KBM-7 (cell line): ENCODE measurements at places on chromosomes 11 and 22.

GRCh38 chr11:10302359-10302743, 2.5 kb upstream of the ADM start:
- DNase-seq = no peak

GRCh38 chr11:85086504-85087284, 540.5 kb downstream of the DLG2 start:
- no peak for DNase-seq

DNA sequence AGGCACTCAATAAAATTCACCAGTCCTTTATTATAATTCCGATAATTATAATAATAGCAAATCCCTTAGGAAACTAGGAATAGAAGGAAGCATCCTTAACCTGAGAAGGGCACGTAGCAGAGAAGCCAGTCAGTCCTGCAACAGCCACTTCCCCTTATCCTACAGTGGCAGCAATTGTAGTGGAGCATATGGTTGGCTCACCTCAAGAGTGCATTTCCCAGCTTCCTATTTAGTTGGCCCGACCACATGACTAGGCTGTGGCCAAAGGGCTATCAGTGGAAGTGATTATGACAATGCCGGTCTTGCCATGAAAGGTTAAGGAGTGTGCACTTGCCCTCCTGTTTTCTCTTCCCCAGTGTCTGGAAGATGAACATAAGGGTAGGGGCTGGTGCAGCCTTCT, 27.0 kb downstream of the TESMIN start:
- peak; percentile 65 for DNase-seq

GRCh38 chr11:122721201-122721963, 65.9 kb downstream of the UBASH3B start:
- no peak for DNase-seq

- DNase-seq = no peak
These were observed 21.8 kb upstream of the GNB1L start for GRCh38 chr22:19876314-19876940.

DNA sequence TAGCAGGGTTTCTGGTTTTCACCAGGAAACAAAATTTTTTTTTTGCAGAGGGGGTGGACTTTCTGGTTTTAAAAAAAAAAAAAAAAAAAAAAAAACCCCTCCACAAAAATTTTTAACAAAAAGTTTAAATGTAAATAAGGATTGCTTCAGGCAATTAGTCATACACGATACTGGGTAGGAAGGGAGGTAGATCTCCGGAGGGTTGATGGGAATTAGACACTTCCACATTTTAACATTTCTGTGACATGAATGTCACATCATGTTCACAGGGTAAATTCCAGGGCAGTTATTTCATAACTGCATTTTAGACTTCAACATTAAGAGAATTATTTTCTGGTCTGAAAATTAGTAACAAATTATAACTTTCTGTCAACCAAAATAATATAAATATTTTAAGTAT, 15.9 kb downstream of the NUP98 start:
- peak; percentile 34 for DNase-seq

GRCh38 chr22:43147821-43148220, 3.5 kb upstream of the TSPO start:
- DNase-seq = peak; percentile 69

- no peak for DNase-seq
These were observed 38.4 kb downstream of the TPCN2 start for GRCh38 chr11:69087133-69087524.

GRCh38 chr22:22235558-22235957, 9.0 kb upstream of the VPREB1 start:
- DNase-seq = peak; percentile 41

DNA sequence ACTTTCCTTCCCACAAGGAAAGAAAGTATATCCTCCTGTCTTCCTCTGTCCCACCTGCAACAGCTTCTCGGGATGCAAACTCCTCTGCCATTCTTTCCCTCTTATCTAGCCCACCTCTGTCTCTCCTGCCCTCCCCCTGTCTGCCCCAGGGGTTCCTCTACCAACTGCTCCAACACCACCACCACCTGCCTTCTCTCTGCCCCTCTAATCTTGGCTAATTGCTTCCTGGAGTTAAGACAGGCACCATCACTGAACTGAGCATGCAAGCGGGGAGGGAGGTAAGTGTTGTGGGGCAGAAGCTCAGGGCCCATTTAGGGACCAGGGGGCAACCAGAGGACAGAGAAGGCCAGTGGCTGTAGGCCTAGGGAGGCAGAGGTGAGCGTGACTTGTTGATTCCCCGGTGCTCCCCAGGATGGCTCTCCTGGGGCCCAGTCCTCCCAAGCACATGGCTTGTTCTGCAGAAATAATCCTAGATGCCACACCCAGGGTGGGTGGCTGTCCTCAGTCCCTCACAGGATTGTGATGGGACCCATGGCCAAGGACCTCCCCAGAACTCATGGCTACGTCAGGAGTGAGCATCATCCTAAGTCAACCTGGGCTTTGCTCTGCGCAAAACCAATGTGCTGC, 111.1 kb downstream of the TP53I11 start:
- DNase-seq = no peak

- peak; percentile 53 for DNase-seq
These were observed 30.0 kb upstream of the MMP7 start for GRCh38 chr11:102560555-102561011.

GRCh38 chr11:123526027-123526805, 96.1 kb downstream of the GRAMD1B start:
- no peak for DNase-seq

- no peak for DNase-seq
These were observed 123.5 kb upstream of the LMO1 start for GRCh38 chr11:8387141-8387540.

GRCh38 chr22:48093981-48094380, 1331.5 kb downstream of the TBC1D22A start:
- no peak for DNase-seq

DNA sequence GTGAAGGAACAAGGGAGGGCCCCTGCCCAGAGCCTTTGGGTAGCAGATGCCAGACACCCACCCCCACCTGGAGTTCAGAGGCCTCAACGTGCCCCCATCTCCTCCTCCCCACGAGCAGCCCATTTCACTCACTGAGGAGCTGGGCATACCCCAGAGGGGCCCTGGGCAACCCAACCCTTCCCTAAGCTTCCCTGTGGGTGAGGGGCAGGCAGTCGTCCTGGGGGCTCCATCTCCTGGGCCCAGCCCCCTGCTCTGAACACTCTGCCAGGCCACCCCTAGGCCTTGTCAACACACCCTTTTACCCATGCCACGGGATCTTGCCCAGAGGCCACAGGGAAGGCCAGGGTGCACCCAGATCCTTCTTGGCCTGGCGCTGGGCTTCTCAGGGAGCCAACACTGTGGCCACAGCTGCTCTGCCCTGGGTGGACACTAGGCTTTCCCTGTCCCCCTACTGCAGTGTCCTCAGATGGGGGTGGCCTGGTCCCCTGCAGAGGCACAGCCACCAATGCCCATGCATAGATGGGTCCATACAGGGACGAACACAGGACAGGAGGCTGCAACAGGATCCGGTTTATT, 3.4 kb downstream of the SLC25A1 start:
- DNase-seq = no peak

DNA sequence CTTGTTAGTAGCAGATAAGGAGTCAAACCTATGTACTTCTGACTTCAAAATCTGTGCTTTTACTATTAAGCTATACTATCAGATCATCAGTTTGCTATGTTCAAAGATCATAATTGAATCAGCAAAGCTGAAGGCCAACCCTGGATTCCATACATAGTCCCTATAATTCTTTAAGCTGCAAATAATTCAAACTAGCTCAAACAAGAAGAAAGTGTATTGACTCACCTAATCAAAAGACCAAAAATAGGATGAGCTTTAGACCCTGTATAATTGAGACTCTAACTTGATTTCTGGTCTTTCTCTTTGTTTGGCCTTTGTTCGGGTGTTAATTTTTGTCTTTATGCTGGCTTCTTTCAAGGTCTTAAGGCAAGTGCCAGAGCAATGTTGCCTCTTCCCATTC, 213.7 kb downstream of the CWF19L2 start:
- DNase-seq = no peak

GRCh38 chr22:37824674-37825641, 1.8 kb downstream of the GALR3 start:
- no peak for DNase-seq

- no peak for DNase-seq
These were observed 66.6 kb downstream of the STIM1 start for GRCh38 chr11:3922056-3922455.

GRCh38 chr22:39725351-39726035, 154.9 kb downstream of the CACNA1I start:
- DNase-seq = no peak

GRCh38 chr11:104679258-104679657, 219.0 kb downstream of the CASP12 start:
- no peak for DNase-seq

GRCh38 chr11:93525601-93526345, 17.4 kb downstream of the SMCO4 start:
- DNase-seq = no peak

GRCh38 chr22:33707581-33707980, 212.7 kb downstream of the LARGE1 start:
- no peak for DNase-seq

GRCh38 chr11:128502726-128503125, 84.6 kb downstream of the ETS1 start:
- DNase-seq = no peak

GRCh38 chr11:69277074-69277809, 16.7 kb upstream of the MYEOV start:
- no peak for DNase-seq

GRCh38 chr11:64000026-64000739, 13.9 kb downstream of the OTUB1 start:
- DNase-seq = no peak

- DNase-seq = peak; percentile 79
These were observed 61.1 kb upstream of the CD44 start for GRCh38 chr11:35077709-35078469.

GRCh38 chr22:46031066-46031465, 54.1 kb upstream of the WNT7B start:
- no peak for DNase-seq

GRCh38 chr11:71568704-71569349, 3.5 kb downstream of the KRTAP5-10 start:
- DNase-seq = no peak

DNA sequence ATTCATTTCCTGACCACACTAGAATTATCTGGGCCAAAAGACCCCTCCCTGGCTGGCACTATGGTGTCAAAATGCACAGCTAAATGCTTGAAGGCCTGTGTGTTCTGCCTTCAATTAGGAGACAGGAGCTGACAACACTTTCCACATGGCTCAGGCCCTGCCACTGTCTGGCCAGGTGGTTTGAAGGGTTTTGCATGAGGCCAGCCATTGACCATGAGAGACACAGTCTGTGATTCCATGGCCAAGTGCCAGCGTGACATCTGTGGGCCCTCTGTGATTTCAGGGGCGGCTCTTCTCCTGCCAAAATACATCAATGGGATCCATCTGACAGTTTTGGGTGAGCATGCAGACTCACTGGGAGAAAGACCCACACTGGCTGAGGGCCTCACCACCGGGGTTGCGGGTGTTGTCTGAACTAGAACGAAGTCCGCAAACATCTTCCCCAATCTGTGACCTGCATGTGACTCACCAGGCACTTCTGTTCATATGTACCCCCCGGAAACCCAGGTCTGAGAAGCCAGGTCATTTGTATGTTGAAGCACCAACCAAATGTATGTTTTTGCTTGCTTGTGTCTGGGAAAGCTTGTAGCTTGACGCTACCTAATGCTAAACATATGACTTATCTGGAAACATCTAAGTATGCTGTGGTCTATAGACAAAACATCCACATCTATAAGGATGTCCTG, 20.7 kb upstream of the NAV2 start:
- no peak for DNase-seq

DNA sequence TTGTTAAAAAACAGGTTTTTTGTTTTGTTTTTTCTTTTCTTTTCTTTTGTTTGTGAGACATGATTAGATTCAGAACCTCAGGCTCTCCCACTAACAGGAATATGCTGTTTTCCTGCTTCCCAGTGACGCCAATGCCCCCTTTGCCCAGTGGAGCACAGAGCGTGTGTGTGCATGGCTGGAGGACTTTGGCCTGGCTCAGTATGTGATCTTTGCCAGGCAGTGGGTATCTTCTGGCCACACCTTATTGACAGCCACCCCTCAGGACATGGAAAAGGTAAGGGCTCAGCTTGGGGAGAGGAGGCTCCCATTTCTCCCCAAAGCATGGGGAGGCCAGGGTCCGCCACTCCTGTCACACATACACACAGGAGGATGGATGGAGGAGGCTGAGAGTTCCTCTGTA, 25.0 kb downstream of the CYB5R2 start:
- no peak for DNase-seq

DNA sequence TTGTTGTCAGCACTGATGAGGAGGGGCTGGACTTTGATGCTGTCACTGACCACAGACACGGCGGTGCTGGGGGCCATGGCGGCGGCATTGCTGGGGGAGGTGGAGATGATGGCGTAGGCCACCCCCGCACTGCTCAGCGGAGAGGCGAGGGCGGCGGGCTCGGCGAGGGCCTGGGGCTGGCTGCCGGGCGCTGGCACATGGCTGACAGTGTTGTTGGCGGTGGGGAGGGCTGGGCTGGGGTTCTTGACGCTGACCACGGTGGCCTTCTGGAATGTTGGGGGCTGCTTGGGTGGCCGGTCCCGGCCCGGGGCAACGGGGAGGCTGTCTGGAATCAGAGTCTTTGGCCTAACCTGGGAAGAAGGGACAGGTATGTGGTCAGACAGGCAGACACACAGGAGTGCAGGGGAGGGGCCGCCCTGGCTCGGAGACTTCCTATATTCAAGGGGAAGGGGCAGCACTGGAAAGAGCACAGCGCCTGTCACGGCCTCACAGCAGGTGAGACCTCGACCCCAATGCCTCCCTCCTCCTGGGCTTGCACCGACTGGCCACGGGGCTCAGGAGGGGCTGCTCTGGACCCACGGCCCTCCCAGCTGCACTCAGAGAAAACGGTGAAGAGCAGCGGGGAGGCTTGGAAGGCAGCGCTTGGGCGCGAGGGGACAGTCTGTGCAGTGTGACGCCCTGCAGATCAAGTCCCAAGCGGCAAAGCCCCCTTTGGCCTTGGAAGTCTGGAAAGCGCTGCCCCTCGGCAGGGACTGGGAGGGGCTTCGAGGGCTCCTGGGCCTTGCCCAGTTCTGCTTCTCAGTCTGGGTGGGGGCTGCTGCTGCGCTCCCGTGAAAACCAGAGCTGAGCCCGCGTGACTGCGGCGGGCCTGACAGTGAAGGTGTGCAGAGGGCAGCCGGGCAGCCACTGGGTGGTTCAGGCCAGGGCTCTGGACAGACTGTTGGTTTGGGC, 93.2 kb downstream of the PHF21B start:
- DNase-seq = no peak

DNA sequence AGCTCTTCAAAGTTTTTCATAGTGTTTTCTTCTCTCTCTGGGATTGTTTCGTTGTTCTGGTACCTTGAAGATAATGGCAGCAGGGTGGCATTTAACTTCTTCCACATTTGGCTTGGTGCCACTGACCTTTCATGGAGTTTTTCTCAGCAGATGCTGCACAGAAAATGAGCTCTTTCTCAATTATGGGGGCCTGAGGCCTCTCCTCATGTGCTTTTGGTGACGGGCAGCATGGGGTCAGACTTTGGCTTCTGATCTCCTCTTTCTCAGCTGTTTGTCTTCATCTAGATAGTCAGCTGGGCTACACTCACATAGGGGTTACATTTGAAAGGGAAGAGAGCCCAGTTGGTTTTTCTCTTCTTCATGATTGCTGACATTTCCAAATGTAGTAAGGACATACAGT, 76.3 kb downstream of the FAT3 start:
- DNase-seq = no peak
